ENCODE measurements at places on chromosomes 2 and 18. TPM values are rescaled to one million over a fixed set of nuclear protein-coding genes. Genes with fewer than 3 reads are reported as not detected.

DNA sequence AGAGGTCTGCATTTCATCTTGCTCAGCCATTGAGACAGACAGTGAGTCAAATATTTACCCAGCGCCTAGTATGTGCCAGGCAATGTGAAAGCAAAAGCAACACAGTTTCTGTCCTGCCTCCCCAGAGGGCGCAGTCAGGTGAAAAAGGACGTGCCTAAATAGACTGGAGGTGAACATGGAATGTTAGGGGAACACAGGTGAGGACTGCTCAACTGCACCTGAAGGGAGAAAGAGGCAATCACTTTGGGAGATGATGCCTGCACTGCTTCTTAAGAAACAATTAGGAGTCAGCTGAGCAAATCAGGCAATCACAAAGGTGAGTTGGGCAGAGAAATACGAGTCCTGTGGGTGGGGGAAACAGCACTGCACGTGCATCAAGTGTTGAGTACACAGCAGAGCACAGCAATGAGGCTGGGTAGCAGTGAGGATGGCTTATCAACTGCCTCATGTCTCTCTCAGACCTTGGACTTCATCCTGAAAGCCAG lies 218.3 kb upstream of the SMAD7 start:
- H3K27ac ChIP-seq, result no peak overlapping the region
- no peak overlapping the region for H3K4me3 ChIP-seq
- H3K36me3 ChIP-seq, result no peaks in the 10 kb centered on the region

GRCh38 chr2:190533175-190533967 lies 1.2 kb downstream of the NEMP2 start:
- no peaks in the 10 kb centered on the region for H3K27me3 ChIP-seq
- peaks cover 69% of the 10 kb centered on the region for H3K4me1 ChIP-seq
- peaks cover 8% of the 10 kb centered on the region for H3K36me3 ChIP-seq

FBXO36 gene
- 0.11 TPM for total RNA-seq

SCN2A gene
- 0.75 TPM for total RNA-seq

DNA sequence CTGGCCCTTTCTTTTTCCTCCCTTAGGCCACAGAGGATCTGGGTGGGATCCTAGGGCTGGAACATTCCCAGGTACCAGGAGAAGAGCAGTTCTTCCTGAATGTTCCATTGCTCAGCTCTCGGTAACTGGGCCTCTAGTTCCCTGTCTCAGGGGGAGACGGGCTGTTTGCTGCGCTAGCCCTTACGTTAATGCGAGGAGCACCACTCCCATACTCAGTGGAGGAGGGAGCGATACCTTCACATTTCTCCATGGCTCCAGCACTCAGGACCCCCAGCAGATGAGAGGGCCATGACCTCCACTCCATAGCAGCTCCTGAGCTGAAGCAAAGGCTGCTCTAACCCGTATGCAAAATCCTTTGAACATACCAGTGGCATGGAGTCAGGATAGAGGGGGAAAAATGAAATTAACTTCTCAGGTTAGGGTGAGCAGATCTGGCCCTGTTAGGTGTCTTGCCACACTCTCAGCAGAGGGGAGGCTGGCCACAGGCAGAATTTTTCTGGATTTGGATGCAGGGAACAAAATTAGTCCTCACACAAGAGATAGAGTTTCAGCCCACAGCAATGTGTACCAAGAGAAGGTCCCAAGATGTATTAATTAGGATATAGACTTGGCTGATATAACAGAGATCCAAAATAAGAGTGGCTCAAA lies 206.7 kb downstream of the ZFP36L2 start:
- no peaks in the 10 kb centered on the region for H3K27me3 ChIP-seq
- DNase-seq, result no peak
- H3K27ac ChIP-seq, result no peak overlapping the region
- no peak overlapping the region for H3K4me3 ChIP-seq
- H3K36me3 ChIP-seq, result no peaks in the 10 kb centered on the region

GRCh38 chr2:178756343-178756742 lies 50.9 kb downstream of the TTN start:
- H3K27ac ChIP-seq, result no peak overlapping the region
- DNase-seq, result no peak
- no peaks in the 10 kb centered on the region for H3K4me1 ChIP-seq
- H3K4me3 ChIP-seq, result no peak overlapping the region

DNA sequence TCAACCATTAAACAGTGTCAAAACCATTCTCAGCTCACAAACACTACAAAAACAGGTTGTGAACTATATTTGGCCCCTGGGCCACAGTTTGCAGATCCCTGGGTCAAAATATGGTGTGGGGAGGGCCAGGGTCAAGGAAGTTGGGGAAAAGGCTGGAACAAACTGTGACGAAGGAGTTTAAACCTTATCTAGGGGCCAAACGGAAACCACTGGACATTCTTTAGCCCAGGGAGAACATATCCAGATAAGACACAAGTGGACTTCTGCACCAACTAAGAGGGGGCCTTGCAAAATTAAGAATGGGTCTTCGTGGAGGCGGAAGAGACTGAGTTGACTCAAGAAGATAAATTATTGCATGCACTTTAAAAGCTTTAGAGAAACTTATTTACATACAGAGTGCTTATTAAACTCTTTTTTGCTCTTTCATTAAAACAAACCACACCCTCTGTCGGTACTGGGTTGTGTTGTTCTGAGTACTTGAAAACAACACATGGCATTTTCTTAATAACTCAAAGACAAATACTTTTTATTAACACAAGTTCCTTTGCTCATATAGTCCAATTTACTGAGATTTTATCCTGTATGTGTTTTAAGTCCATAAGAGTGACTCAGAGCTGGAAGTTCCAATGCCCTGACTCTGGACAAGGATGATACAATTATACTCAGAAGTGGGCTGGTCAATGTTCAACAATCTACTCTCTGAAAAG lies 5.3 kb upstream of the ASAP2 start:
- H3K4me1 ChIP-seq, result no peaks in the 10 kb centered on the region
- no peak overlapping the region for H3K27ac ChIP-seq
- no peaks in the 10 kb centered on the region for H3K36me3 ChIP-seq
- H3K4me3 ChIP-seq, result no peak overlapping the region
- H3K27me3 ChIP-seq, result no peaks in the 10 kb centered on the region

MROH2A gene
- 2.6 TPM for total RNA-seq

- H3K27ac ChIP-seq, result no peak overlapping the region
- H3K4me1 ChIP-seq, result peaks cover 13% of the 10 kb centered on the region
- H3K36me3 ChIP-seq, result no peaks in the 10 kb centered on the region
- no peaks in the 10 kb centered on the region for H3K27me3 ChIP-seq
- no peak overlapping the region for H3K4me3 ChIP-seq
Observed at GRCh38 chr18:75309564-75309963, 99.0 kb downstream of the TSHZ1 start.

DNA sequence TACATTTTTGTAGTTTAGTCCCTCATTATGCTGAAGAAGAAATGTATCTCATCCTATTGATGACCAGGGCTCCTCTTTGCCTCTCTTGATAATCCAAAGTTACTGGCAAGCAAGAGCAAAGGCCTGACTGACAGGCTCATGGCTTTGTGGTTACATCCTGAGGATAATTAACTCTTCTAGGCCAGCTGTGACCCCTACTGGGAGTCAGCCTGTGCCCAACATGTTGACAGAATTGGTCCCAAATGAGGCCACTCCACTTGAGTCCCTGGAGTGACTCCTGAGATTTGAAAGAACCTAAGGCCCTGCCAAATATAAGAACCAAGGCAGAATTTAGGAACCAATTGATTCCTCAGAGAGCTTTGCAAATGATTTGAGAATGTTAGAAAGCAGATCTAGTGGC lies 973.8 kb upstream of the CELF4 start:
- H3K4me1 ChIP-seq, result no peaks in the 10 kb centered on the region
- no peaks in the 10 kb centered on the region for H3K27me3 ChIP-seq
- no peaks in the 10 kb centered on the region for H3K36me3 ChIP-seq
- no peak for DNase-seq
- no peak overlapping the region for H3K4me3 ChIP-seq
- no peak overlapping the region for H3K27ac ChIP-seq

DNA sequence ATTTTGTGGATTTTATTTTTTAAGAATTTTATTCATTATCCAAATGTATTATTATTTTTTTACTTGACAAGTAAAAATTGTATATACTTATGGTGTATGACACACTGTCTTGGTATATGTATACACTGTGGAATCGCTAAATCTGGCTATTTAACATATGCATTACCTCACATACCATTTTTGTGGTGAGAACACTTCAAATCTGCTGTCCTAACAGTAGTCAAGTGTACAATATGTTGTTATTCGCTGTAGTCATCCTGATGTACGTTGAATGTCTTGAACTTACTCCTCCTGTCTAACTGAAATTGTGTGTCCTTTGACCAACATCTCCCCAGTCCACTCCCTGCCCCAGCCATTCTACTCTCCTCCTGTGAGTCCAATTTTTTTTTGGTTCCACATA lies 153.2 kb upstream of the PTPRM start:
- H3K4me1 ChIP-seq, result no peaks in the 10 kb centered on the region
- H3K27me3 ChIP-seq, result no peaks in the 10 kb centered on the region
- DNase-seq, result no peak
- no peak overlapping the region for H3K27ac ChIP-seq
- H3K36me3 ChIP-seq, result no peaks in the 10 kb centered on the region

DNA sequence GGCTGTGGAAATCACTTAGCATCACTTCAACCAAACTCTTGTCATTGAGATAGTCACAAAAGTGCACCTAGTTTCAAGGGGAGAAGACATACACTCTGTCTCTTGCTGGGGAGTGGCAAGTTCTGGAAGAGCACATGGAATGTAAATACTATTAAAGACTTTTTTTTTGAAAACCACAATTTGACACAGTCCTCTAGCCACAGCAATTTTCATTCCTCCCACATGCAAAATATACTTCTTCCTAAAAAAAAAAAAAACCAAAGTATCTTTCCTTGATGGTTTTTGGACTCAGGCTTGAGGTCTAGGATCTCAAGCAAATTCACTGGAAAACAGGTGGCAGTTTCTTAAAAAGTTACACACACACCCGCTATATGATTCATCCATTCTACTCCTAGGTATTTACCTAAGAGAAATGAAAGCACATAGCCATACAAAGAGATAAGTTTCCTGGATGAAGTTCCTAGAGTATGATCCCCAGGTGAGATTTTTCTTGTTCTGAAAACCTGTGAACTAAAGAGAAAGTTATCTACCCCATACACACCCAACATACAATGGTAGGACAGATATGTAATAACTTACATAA lies 295.8 kb downstream of the SP3 start:
- no peaks in the 10 kb centered on the region for H3K4me1 ChIP-seq
- H3K4me3 ChIP-seq, result no peak overlapping the region
- no peaks in the 10 kb centered on the region for H3K36me3 ChIP-seq

GRCh38 chr2:128380061-128380889 lies 61.6 kb upstream of the HS6ST1 start:
- H3K27ac ChIP-seq, result no peak overlapping the region
- no peak for DNase-seq
- no peaks in the 10 kb centered on the region for H3K4me1 ChIP-seq
- no peaks in the 10 kb centered on the region for H3K27me3 ChIP-seq
- H3K4me3 ChIP-seq, result no peak overlapping the region
- H3K36me3 ChIP-seq, result no peaks in the 10 kb centered on the region

DNA sequence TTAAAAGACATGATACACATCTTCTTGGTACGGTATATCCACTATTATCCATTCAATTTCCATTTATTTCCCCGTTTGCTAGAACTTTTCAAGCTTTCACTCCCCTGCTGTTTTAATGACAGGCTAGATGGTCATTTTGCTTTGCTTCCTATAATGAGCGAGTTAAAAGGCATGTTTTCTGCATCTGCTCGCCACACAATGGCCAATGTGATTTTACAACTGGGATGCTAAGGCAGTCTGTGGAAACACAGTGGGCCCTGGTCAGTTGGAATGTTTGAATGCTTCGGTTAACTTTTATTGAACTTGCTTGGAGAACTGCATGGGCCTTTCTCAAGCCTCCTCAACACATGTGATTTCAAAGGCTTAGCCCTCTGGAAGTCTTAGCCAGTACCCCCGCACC lies 48.4 kb upstream of the TNP1 start:
- no peaks in the 10 kb centered on the region for H3K36me3 ChIP-seq
- no peak overlapping the region for H3K27ac ChIP-seq
- no peak for DNase-seq
- no peaks in the 10 kb centered on the region for H3K27me3 ChIP-seq

GRCh38 chr18:21085579-21086166 lies 25.9 kb downstream of the ROCK1 start:
- H3K27me3 ChIP-seq, result no peaks in the 10 kb centered on the region
- no peak overlapping the region for H3K27ac ChIP-seq
- H3K36me3 ChIP-seq, result no peaks in the 10 kb centered on the region
- H3K4me3 ChIP-seq, result no peak overlapping the region
- DNase-seq, result no peak

KLHL41 gene
- 0.07 TPM for total RNA-seq

- no peak overlapping the region for H3K4me3 ChIP-seq
- H3K27ac ChIP-seq, result no peak overlapping the region
- no peaks in the 10 kb centered on the region for H3K36me3 ChIP-seq
Observed at GRCh38 chr18:66344227-66344626, 259.7 kb downstream of the CDH19 start.

- H3K27me3 ChIP-seq, result no peaks in the 10 kb centered on the region
- no peak overlapping the region for H3K27ac ChIP-seq
- no peak for DNase-seq
Observed at GRCh38 chr2:135490376-135490775, 40.6 kb downstream of the ZRANB3 start.

GRCh38 chr2:65628156-65628555 lies 195.8 kb upstream of the SPRED2 start:
- DNase-seq, result no peak
- H3K27ac ChIP-seq, result no peak overlapping the region

GRCh38 chr2:239780236-239780994 lies 244.7 kb downstream of the NDUFA10 start:
- no peaks in the 10 kb centered on the region for H3K4me1 ChIP-seq
- no peak overlapping the region for H3K27ac ChIP-seq
- no peaks in the 10 kb centered on the region for H3K36me3 ChIP-seq
- DNase-seq, result no peak
- no peak overlapping the region for H3K4me3 ChIP-seq

- no peaks in the 10 kb centered on the region for H3K36me3 ChIP-seq
- no peak overlapping the region for H3K4me3 ChIP-seq
- DNase-seq, result no peak
- no peaks in the 10 kb centered on the region for H3K4me1 ChIP-seq
Observed at GRCh38 chr18:38454764-38455469, 889.3 kb upstream of the CELF4 start.

CFC1B gene
- not detected for total RNA-seq

GPR39 gene
- total RNA-seq, result not detected

DNA sequence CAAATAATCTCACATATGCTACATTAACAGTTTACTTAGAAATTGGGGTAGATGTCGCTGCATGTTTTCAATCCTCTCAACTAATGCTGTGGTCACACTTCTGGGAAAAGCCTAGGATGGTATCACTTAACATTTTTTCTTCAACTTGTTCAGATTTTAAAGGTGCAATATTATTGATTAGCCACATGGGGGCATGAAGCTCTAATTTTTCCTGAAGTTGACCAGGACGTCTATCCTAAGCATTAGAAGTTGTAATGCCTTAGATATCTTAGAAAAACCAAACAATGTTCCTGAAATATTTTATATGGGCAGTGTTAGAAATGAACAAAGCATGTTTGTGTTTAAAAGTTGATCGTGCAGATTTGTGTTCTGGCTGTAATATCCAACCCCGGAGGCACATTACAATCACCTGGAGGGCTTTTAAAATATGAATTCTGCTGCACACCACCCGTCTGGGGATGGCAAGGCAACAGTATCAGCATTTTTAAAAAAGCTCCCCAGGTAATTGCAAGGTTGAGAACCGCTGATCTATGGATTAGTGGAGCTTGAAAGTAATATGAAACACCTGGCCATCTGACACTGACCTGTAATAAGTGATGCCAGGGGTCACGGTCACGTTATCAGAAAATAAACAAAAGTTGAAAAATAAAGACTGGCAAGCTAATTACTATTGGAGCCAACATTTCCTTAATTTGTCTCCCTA lies 100.5 kb upstream of the LMAN1 start:
- no peak overlapping the region for H3K27ac ChIP-seq
- H3K4me3 ChIP-seq, result no peak overlapping the region
- H3K27me3 ChIP-seq, result no peaks in the 10 kb centered on the region
- peaks cover 1% of the 10 kb centered on the region for H3K4me1 ChIP-seq
- no peaks in the 10 kb centered on the region for H3K36me3 ChIP-seq
